ENCODE measurements at places on chromosomes 1 and 21.

- no peak for DNase-seq
Observed at GRCh38 chr1:105416261-105416660, 1640.2 kb upstream of the PRMT6 start.

GRCh38 chr1:55635856-55636255 lies 420.7 kb upstream of the USP24 start:
- DNase-seq, result no peak

- no peak for DNase-seq
Observed at GRCh38 chr1:208326033-208326432, 81.8 kb upstream of the PLXNA2 start.

GRCh38 chr1:1345384-1345783 lies 3.8 kb downstream of the DVL1 start:
- DNase-seq, result no peak

- DNase-seq, result no peak
Observed at GRCh38 chr1:114043054-114043453, 63.8 kb downstream of the OLFML3 start.

DNA sequence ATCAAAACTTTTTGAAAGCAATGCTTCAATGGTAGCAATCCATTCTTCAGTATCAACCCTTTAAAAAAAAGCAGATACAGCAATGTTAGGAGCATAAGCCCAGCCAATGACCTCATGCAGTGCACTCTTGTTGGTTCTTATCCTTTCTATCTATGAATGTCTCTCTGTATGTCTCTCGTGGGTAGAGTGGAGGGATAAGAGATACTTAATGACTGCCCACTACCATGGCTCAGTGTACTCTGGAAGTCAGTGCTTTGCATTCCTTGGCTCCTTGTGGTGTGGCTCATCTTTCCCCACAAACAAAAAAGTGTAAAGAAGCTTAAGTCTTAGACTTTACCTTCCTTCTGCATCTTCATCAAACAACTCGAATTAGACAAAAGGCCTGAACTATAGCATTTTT lies 50.3 kb downstream of the PCSK9 start:
- DNase-seq, result no peak

DNA sequence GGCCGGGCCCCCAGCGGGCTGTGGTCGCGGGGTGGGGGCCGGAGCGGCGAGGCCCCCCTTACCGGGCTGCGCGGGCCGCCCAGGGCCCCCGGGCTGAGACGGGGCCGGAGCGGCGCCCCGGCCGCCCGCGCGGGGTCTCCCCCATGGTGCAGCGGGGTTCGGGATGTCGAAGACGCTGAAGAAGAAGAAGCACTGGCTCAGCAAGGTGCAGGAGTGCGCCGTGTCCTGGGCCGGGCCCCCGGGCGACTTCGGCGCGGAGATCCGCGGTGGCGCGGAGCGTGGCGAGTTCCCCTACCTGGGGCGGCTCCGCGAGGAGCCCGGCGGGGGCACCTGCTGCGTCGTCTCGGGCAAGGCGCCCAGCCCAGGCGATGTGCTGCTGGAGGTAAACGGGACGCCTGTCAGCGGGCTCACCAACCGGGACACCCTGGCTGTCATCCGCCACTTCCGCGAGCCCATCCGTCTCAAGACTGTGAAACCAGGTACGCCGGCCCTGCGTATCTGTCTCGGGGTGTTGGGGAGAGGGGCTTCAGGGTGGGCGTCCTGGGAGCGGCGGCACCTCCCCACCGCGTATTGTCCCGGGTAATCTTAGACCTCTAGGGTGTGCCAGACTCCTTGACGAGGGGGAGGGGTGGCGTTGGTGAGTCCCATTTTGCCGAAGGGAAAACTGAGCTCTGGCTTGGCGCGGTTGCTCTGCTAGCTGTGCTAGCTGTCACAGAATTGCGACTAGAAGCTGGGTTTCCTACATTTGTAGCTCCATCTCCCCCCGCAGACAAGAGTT lies 745 bp downstream of the MAGI3 start:
- DNase-seq, result peak; percentile 63

GRCh38 chr1:31666263-31666963 lies 21.7 kb upstream of the PEF1 start:
- no peak for DNase-seq

- peak; percentile 69 for DNase-seq
Observed at GRCh38 chr1:18234790-18235242, 127.2 kb downstream of the IGSF21 start.

DNA sequence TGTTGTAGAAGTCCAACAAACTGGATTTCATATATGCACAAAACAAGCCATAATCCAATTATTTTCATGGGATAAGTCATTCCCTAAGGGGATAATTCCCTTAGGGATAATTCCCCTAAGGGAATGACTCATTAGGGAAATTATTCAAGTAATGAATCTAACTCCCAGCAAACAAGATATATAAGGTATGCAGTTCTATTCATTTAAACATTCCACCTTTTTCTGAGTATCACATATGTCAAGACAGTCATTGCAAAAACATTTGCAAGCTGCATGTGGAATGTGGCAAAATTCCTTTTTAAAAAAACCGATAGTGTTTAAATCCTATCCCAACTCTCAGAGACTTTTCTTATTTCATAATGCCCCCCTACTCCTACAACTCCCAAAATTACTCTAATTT lies 131.2 kb downstream of the AKT3 start:
- no peak for DNase-seq

GRCh38 chr1:9315411-9316079 lies 22.9 kb downstream of the SPSB1 start:
- no peak for DNase-seq

- DNase-seq, result peak; percentile 39
Observed at GRCh38 chr1:156804572-156805243, 11.9 kb downstream of the SH2D2A start.

DNA sequence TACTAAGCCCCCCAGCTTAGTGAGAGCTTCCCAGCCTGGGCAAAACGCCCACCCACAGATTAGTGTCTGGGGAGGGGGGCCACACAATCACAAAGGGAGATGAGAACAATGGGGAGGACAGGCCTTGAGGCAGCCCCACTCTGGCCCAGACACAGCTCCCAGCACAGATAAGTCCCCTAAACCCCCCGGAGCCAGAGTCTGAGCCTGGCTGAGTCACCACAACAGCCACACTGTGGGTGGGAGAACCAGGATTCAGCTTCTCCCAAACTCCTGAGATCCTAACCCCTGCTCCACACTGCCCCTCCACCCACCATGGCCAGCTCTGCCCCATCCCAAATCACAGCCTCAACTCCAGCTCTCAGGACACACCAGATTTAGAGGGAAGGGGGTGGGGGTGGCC lies 4.2 kb downstream of the NECTIN4 start:
- no peak for DNase-seq

GRCh38 chr1:28417441-28417922 lies 47.9 kb downstream of the PHACTR4 start:
- no peak for DNase-seq

DNA sequence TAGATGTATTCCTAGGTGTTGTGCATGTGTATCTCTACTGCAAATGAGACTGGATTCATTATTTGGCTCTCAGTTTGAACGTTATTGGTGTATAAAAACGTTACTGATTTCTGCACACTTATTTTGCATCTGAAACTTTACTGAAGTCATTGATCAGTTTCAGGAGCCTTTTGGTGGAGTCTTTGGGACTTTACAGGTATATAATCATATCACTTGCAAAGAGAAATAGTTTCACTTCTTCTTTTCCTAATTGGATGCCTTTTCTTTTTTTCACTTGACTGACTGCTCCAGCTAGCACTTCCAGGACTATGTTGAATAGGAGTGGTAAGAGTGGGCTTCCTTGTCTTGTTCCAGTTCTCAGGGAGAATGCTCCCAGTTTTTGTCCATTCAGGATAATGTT lies 252.2 kb downstream of the SMYD3 start:
- no peak for DNase-seq

DNA sequence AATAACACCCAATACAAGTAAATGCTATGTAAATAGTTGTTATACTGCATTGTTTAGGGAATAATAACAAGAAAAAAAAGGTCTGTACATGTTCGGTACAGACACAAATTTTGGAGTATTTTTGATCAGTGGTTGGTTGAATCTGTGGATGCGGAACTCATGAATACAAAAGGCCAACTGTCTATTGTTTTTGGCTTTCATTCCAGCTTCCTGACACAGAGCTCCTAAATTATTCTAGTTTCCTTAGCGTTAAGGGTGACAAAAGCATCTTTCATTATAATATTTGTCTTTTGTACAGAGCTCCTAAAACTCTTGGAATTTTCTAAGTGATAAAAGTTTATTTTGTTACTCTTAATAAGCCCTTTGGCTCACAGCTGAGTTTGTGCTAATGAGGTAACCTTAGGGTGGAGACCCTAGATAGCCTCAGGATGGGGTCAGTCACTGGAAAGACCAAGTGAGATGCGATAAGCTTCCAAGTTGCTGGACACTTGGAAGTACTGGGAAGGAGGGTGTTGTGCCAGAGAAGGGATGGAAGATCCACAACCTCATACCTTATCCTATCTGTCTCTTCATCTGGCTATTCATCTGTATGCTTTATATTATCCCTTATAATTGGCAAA lies 57.4 kb upstream of the PRRC2C start:
- DNase-seq, result no peak

GRCh38 chr1:182643699-182644098 lies 39.5 kb upstream of the RGS16 start:
- no peak for DNase-seq

GRCh38 chr1:244011786-244012185 lies 39.3 kb upstream of the ZBTB18 start:
- no peak for DNase-seq

- no peak for DNase-seq
Observed at GRCh38 chr1:9115351-9116205, 13.3 kb downstream of the GPR157 start.

DNA sequence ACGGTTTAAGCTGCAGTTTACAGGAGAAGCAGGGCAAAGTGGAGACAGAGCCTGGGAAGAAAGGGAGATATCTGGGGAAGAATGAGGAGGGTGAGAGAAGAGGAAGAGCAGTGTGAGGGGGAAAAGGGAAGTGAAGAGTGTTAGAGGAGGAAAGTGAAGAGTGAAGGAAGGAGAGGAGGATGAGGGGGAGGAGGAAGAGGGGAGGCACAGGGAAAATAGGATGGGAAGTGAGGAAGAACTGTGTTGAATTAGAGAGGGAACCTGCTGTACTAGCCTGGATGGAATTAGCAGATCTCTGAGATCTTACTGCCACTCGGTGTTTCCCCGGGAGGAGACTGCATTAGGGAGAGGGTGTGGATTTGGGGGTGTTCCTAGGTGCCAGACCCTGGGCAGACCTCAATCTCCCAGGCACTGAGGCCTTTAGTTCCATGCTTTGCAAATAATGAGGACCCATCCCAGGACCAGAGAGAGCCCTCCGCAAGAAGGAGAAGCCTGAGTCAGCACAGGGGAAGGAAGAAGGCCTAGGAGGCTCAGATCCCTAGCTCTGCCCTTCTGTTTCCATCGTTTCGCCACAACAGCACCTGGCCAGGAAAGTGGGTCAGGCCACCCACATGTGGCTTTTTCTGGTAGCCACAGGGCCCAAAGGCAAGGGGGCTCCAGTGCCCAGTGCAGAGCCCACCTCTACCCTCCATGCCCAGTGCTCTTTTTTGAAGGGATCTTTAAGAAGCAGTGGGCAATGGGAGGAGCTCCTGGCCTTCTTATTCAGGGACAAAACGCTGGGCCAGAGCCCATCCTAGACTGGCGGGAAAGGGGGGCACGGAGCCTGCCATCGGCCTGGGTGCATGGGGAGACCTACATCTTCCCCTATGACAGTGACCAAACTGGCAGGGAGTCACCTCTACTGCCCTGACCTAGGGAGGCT lies 2.0 kb downstream of the LRRN2 start:
- no peak for DNase-seq

DNA sequence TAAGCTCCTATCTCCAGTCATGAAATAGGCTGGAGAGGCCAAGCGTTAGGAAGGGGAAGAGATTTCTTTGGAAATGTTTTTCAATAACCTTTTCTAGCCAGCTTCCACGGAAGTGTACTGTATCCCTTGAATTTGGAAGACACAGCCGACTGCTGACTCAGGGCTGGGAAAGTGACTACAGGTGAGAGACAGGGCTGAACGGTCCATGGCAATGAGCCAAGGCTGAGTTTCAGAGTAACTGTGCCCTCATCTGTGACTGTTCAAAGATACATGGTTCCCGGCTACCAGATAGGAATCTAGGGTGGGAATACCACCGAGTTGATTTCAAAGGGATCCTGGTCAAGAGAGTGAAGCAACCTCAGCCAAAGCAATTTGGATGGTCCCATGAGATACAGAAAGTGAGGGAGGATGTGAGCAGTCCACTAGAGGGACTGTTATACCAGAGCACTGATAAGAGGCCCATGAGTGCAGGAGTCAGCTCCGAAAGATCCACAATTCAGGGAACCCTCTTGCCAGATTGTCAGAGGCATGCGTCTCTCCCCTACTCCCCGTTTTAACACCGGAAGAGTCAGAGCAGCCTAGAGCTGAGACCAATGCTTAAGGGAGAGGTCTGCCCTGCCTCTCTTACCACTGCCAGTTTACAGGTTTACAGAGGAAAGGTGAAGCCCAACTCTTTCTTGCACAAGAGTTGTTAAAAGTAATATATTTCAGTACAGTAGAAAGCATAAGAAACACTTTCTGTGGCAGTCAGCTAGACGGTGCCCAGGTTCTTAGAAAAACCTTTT lies 3.2 kb upstream of the KRTAP19-8 start:
- DNase-seq, result no peak

- no peak for DNase-seq
Observed at GRCh38 chr1:216794586-216794985, 71.4 kb upstream of the ESRRG start.

GRCh38 chr1:90839323-90839722 lies 122.2 kb upstream of the BARHL2 start:
- DNase-seq, result no peak

DNA sequence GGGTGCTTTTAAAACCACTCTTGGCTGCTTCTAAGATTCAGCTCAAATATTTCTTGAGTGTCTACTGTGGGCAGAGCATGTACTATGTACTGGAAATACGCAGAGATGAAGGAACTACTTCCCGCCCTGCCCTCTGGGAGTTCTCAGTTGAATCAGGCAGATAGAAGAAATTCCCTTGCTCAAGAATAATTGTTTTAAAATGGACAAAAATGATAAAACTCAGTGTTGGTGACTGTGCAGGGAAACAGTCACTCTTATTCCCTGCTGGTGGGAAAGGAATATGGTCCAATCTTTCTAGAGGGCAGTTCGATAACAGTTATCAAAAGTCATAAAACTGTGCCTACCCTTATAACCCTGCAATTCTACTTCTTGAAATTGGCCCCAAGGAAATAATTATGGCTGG lies 16.9 kb upstream of the GRHL3 start:
- DNase-seq, result no peak

GRCh38 chr1:46173361-46173856 lies 1.5 kb upstream of the TSPAN1 start:
- no peak for DNase-seq

GRCh38 chr1:171258429-171258828 lies 10.1 kb downstream of the FMO1 start:
- no peak for DNase-seq

- DNase-seq, result no peak
Observed at GRCh38 chr1:19554090-19554489, 68.8 kb upstream of the CAPZB start.

Measured in BE2C (cell line).